Left colon (tissue), 2 donors: ENCODE measurements at places on chromosomes 16 and 17.

DNA sequence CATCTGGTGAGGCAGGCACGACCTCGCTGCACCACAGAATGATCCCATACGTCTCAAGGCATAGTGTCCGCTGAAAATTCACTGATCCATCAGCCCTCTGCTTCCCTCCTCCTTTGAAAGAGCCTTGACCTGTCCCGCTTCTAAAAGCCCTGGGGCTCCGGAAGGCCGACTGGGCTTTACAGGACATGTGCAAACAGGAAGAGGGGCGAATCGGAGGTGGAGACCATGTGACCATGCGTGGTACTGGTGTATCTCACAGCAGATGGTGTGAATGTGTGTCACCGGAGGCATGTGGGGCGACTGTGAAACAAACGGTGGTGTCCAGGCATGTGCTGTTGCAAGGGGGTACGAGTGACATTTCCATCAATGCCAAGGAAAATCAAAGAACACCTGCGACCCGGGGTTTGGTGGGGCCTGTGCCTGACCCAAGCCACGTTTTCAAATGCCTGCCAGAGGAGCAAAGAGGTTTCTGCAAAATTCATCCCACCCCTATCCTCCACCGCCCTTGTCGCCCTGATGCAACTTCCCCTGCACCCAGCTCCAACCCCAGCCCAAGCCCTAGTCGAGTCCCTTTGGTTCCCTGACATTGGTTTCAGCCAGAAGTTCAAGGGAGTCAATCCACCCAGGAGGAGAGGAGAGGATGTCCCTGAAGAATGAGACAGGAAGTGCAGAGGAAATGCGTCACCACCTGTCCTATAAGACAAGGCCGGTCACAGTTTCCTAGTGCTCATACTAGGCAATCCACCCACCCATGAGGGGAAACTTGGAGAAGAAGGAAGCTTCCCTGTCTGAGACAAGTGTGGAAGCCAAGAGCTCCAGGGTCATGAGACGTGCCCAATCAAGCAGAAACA is 5.9 kb upstream of the KCNJ18 start:
- no peak for DNase-seq

- no peak for DNase-seq
Observed at GRCh38 chr16:85319984-85320440, 207.7 kb upstream of the CIBAR2 start.

DNA sequence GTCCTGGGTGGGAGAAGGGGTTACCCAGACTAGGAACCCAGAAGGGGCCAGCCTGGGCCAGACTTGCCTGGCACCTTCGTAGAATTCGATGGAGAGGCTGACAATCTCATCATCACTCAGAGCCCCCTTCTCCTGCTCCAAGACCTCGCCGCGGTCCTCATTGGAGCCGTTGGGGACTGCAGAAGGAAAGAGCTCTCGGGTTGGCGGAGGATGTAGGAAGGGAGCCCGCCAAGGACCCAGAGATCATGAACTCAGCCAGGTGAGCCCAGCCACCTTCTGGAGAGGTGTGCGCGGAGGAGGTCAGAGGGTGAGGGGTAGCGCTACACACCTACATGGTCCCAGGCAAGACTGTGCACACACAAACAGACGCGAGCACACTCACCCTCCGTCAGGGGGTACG is 8.5 kb downstream of the CISD3 start:
- no peak for DNase-seq

- peak; percentile 100 for DNase-seq
Observed at GRCh38 chr17:42388381-42389134, at the start of gene STAT3. STAT3 (minus strand) TSS chr17:42388442; CDS start chr17:42348516, 39,926 bp downstream.

DNA sequence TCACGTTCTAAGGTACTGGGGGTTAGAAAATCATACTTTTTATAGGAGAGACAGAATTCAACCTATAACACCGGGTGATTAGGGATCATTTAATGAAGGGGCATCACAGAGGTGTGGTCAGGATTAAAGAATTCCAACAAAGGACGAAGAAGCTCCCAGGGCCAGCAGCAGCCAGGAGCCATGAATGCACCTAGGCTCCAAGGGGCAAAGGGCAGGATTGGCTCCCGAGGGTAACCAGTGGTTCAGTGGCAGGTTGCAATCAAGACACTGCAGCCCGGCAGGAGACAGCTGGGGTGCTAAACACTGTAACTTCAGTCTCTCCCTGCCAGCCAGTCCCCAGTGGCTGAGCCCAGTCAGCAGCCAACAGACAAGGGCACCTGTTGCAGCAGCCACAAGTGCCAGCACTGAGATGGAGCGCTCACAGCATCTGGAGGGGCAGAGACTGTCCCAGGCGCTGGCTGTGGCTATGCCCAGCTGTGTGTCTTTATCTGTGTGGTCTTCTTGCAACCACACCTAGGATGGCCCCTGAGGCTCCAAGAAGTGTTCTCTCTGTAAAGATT is 23.9 kb downstream of the DHRS7C start:
- no peak for DNase-seq

DNA sequence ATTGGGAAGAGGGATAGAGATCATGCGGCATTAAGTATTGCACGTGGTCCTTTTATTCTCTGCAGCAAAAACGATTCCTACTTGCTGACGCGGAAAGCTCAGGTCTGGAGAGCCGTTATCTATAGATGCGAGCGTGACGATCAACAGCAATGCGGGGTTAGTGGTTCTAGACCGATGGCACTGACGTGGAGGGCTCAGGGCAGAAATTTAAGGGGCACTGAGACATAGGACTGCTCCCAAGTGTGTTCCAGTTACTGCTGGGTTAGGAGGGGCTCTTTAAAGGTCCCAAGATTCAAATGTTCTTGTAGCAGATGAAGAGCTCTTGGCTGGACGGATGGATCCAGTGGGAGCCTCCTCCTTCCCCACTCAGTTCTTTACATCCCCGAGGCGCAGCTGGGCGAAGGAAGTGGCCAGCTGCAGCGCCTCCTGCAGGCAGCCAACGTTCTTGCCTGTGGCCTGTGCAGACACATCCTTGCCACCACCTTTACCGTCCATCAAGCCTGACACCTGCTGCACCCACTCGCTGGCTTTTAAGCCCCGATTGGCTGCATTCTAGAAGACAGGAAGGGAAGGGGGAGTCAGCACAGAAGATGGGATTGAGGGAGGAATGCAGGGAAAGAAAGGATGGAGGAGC is 732 bp upstream of the EXOSC6 start:
- DNase-seq: no peak

GRCh38 chr17:34493917-34494316 is 85.5 kb upstream of the TMEM132E start:
- no peak for DNase-seq

- DNase-seq: no peak
Observed at GRCh38 chr17:72890711-72891110, 201.8 kb downstream of the SLC39A11 start.

- peak; percentile 73 for DNase-seq
Observed at GRCh38 chr17:1783834-1784611, 22.2 kb downstream of the SERPINF1 start.

GRCh38 chr17:70073310-70073709 is 1.7 kb upstream of the KCNJ16 start:
- DNase-seq: no peak

DNA sequence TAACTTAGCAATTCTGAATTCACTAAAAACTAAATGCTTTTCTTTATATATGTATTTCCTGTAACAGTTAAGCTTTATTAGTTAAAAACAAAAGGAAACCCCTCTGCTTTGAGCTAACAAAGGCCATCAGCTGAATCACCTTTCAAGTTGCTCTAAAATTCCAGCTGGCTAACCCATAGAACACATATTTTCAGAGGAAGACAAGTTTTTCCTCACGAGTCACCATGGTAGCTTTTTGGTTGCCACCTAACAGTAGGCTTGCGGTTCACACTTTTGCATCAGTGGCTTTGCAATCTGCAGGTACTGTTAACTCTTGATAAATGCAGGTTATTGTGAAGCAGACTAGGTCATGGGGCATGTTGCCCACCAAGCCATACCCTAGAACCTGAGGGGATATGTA is 57.6 kb upstream of the IRX5 start:
- DNase-seq: no peak

DNA sequence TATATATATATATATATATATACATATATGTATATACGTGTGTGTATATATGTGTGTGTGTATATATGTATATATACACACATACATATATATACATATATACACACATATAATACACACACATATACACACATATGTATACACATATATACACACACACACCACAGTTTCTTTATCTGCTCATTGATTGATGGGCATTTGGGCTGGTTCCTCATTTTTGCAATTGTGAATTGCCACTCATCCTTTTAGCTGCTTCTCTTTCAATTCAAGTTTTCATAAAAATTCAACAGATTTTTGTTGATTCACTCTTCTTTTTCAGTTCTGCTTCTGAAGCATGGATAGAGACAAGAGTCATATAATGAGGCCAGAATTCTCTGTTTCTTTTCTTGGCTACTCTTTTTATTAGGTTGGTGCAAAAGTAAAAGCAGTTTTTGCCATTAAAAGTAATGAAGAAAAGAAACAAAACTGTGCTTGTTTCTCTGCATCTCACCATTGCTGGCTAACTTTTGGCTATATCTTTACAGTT is 44.5 kb downstream of the SLFN5 start:
- DNase-seq: no peak

GRCh38 chr17:53483704-53484103 is 339.0 kb upstream of the KIF2B start:
- no peak for DNase-seq

- DNase-seq: no peak
Observed at GRCh38 chr16:47449788-47450187, 11.1 kb downstream of the ITFG1 start.

- DNase-seq: no peak
Observed at GRCh38 chr17:56262803-56263202, 109.5 kb downstream of the ANKFN1 start.

GRCh38 chr17:48162946-48163506 is 55.5 kb downstream of the SNX11 start:
- peak; percentile 28 for DNase-seq

DNA sequence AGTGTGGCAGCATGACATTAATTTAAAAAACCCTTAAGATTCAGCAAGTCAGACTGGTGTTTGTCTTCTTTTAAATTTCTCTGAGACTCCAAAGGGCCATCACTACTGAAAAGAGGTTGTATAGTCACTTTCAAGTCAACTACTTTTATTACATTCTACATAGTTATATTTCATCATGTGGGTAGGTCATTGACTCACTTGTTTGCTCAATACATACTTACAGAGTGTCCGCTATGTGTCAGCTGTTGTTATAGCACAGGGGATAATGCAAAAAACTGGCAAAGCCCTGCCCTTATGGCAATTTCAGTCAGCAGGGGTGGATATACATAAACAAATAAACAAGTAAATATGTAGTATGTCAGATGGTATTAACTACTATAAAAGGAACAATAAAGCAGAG is 2.5 kb upstream of the MYH4 start:
- no peak for DNase-seq

- DNase-seq: no peak
Observed at GRCh38 chr17:49393491-49394255, 21.0 kb downstream of the PHB1 start.

- no peak for DNase-seq
Observed at GRCh38 chr17:51425773-51426172, 165.4 kb downstream of the UTP18 start.

DNA sequence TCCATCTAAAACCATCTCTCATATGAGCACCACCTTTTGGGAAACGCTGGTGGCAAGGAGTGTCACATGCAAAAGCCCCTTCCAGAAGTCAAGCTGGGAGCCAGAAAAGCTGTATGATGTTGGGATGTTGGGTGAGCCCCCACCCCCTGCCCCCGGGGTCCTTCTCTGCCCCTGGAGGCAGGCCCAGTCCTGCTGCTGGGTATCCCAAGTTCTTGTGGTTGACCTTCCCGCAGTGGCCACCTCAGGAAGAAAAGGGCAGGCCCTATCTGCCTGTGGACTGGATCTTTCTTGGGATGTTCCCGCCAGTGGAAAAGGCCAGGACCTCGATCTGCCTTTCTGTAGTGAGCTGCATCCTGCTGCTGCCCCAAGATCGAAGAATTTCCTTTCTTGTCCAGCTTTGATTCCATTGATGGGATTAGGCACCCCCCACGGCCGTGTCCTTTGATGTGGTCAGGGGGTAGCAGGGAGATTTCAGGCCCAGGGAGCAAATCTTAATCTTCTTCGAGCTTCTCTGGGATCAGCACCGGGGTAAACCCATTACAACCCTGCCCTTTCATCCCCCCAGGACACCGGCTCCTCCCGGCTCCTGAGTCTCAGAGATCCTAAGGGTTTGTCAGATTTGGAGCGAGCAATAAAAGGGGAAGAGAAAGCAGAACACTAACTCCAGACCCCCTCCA is 165.6 kb downstream of the RAB11FIP4 start:
- no peak for DNase-seq

DNA sequence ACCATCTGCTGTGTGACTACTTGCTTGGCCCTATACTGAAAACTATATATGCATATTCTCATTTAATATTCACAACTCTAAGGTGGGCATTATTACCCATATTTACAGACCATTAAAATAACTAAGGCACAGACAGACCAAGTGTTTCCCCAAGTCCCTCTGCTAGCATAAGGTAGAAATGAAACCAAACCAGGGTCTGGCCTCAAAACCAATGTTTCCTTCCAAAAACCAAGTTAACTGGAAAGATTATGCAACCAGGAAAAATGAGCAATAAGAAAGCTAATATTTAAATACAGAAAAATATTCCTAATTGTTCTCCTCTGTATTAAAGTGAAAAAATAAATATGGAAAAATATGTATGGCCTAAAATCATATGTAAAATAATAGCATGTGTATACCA is 50.1 kb downstream of the XPO6 start:
- no peak for DNase-seq

GRCh38 chr17:35982409-35983191 is 1.3 kb upstream of the CCL16 start:
- no peak for DNase-seq

DNA sequence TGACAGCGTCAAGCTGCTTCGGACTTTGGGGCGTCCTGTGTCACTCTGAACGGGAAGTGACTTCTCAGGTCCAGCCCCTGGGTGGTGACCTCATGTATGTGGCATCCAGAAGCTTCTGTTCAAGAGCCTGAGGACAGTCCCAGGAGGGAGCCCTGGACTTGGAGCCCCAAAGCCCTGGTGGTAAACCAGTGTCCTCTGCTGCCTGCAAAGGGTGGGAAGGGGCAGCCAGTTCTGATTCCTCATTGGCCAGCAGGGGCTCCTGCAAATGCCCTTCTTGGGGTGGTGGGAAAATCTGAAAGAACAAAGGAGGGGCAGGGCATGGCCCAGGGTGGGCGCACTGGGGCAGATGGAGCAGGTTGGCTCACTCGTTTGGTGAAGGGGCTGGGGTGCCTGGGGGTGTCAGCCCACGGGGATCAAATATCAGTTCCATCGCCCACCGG is 1.6 kb downstream of the OSGIN1 start:
- peak; percentile 84 for DNase-seq

DNA sequence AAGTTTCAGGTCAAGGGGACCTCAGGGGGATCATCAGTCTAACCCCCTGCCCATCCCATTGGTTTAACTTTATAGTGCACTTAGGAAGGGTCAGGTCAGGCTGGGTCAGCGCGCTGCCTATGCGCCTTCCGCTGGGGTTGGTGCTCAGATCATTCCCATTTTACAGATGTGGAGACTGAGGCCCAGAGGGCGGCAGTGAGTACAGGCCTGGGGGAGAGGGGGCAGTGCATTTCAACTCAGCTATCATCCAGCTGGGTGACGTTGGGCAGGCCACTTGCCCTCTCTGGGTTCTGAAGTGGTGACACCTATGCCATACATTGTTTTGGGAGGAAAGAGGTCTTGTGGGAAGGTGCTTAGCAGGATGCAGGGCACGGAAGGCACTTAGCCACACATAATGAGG is 127.8 kb upstream of the CDC42EP4 start:
- DNase-seq: no peak

GRCh38 chr16:56673921-56674320 is 4.3 kb downstream of the MT1H start:
- DNase-seq: peak; percentile 38
